GM06990 (cell line): ENCODE measurements at places on chromosomes 7 and 10.

DNA sequence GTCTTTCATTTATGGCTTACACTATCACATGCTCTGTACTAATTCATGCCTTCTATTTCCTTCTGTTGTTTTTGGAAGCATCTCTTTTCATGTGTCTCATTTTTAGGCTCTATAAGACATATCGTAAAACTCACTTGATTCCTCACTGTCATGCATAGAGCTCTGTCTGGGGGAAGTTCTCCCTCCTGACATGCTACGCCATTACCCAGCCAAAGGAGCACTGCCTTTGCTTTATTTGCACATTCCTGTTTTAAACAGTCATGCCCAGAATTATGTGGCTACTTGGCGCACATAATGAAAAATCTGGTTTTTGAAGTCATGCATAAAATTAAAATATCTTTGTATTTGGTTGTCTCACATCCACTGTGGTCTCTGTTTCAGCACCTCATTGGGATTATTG, 17.6 kb upstream of the AKR1C3 start:
- no peak for DNase-seq

GRCh38 chr10:56449770-56450169, 88.7 kb upstream of the ZWINT start:
- no peak for DNase-seq

DNA sequence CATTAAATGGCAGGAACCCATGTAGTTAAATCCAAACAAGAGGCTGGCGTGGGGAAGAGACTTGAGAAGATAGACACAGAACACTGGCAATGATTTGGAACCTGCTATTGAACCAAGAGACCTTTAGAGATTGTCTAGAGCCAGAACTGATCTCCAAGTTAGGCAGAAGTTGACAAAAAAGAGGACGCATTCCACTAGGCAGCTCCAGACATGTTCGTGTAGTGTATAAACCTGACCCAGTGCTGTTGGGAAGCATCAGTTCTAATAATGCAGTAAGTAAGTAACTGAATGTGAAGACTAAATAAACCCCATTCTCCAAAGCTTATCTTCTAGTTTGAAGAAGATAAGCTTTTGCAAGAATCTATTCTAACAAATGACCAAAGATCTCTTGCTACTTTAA, 50.8 kb downstream of the AP3M1 start:
- no peak for DNase-seq

GRCh38 chr7:70177166-70177565, 578.9 kb downstream of the AUTS2 start:
- no peak for DNase-seq

GRCh38 chr7:37033141-37033540, 308.8 kb upstream of the AOAH start:
- DNase-seq: no peak

GRCh38 chr10:13852872-13853271, 266.1 kb downstream of the PRPF18 start:
- no peak for DNase-seq

DNA sequence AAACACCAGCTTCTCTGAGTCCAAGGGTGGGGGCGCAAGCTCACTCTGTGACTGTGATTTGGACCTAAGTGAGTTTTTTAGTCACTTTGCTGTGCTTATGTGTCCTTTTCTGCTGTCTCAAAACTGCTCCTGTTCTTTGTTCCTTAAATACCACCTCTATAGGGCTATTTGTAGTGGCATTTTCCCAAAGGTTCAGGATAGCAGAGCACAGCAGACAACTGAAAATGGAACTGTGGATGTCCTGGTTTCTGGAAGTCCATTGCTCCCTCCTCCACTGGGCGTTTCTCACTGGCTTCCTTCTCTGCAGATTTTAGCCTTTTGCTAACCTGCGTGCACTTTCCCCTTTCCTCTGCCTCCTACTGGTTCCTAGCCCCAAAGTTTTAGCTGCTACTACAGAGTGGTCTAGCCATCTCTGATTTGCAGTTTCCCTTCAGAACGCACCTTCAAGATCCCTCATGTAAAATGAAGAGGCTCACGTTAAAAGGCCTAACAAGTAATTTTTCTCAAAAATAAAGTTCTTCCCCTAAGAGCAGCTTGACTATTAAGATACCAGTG, 25.6 kb downstream of the BLVRA start:
- peak; percentile 18 for DNase-seq

GRCh38 chr7:148395990-148396716, 194.4 kb upstream of the C7orf33 start:
- no peak for DNase-seq

GRCh38 chr7:126411821-126412383, 840.8 kb downstream of the GRM8 start:
- no peak for DNase-seq
